ENCODE measurements at places on chromosomes 6 and 20.

- DNase-seq = no peak
Observed at GRCh38 chr20:478949-479429, 16.7 kb upstream of the TBC1D20 start.

DNA sequence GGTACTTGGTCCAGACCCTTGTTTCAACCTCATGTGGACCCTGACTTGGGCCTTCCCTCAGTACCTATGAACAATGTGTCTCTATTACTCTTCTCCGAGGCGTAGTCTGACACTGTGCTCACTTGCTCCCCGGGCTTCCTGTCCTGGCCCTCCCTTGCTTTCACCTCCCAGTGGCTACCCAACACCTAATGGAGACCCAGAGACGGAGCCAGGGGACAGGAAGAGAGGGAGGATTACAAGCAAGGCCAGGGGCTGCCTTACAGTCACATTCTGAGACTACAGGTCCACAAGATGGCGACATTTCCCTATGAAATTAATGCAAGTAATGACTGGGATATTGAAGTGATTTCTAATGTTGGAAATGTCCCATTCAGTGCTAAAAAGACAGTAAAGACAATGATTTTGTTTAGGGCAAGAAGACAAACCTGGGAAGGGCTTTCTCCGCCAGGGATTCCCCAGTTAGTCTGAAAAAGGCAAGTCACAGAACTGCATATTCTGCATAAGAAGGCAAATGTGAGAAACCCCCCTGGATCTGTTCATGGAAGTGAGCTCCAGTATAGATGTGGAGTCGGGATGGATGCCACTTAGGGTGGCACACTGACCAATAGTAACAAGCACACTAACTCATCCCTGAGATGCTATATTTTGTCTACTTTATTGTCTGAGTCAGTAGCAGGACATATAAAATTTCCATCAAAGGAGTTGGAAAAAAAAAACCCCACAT, 44.0 kb upstream of the ZBTB24 start:
- DNase-seq = no peak

GRCh38 chr6:113500221-113500620, 356.9 kb upstream of the MARCKS start:
- DNase-seq = no peak

DNA sequence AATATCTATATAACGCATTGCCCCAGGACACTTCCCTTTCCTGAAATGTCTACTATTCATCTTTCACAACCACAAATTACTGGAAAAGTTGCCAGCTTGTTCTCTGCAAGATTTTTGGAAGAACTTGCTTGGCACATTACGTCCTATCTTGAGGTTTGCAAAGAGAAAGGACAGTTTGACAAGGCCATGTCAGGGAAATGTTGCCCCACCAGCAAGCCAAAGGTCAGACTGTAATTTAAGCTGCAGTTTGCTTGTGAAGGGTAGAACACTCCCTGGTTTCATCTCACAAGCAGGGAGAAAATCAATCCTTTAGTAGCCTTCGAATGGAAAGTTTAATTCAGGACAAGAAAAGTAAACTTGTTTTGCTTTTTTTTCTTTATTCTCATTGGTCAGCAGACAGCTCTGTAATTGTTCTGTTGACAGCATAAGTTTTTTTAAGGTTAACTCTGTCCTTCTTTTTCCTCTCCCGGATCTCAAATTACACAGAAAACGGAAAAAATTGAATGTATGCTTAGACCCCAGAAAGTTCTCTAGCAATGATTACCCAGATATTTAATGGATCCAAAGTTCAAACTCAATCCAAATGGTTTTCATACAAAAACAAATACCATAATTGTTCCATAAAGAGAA, 541.8 kb upstream of the NRSN1 start:
- no peak for DNase-seq

DNA sequence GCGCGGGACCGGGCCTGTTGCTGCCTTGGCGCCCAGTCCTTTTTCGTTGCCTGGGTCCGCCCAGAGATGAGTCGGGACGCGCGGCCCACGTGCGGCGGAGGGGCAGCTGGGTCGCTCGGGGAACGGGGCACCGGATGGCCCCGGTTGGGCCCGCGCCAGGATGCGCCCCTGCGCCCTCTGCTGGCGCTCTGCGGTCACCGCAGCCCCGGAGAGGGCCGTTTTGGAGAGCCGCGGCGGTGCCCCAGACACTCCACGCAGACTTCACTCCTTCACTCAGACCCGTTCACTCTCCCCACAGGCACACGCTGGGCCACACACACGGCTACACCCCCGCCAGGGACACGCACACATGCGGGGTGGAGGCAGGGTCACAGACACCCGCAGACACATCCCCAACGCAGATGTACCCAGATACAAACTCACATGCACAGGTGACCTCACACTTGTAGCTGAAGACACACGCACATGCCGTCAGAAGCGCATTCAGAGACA, 38.8 kb downstream of the SRC start:
- peak; percentile 85 for DNase-seq

- no peak for DNase-seq
Observed at GRCh38 chr6:6987749-6988148, 120.0 kb upstream of the RREB1 start.
